A549 (cell line): ENCODE measurements at places on chromosomes 6 and 20.

DNA sequence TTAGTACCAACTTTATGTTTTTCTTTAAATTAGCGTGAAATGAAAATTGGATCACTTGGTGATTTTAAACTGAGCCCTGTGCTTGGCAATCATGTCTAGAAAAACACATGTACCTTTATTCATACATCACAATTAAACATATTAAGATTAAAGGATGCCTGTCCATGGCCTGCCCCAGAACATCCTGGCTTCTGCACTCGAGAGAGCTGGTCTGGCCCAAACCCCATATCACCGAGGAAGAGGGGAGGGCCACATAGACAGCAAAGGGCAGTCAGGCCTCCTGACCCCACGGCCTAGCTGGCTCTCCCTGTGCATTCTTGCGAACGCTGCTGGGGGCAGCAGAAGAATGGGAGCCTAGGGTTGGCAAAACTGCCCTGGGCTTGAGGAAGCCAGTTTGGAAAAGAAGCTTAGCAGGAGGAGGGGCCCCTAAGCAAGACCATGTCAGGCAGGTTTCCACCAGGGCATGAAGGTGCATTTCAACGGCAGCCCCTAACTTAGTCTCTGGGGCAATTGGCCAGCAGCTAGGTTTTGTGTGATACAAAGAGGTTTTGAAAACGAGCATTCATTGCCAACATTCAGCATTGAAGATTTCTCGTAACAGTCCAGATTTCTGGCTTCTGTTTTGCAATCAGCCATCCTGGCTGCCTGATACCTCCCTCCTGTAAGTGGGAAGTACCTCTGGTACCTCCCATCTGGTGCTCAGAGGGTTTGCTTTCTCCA, 8.6 kb downstream of the BPIFB3 start:
- DNase-seq: no peak

- no peak for DNase-seq
These were observed 59.4 kb downstream of the PLCG1 start for GRCh38 chr20:41196653-41197225.

- DNase-seq: peak; percentile 46
These were observed 54.9 kb downstream of the CDH22 start for GRCh38 chr20:46253391-46253790.

DNA sequence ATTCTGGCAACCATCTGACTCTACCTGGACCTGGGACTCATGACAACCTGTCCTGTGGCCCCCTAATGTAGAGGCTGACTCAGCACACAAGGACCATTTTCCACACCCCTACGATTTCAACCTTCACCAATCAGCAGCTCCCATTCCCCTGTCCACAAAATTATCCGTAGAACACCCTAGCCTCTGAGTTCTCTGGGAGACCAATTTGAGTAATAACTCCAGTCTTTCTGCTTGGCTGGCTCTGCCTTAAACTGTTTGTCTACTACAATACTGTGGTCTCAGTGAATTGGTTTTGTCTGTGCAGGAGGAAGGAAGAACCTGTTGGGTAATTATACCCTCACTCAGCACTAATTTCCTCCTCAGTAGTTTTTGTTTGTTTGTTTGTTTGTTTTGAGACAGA, 99.3 kb upstream of the MRPS10 start:
- DNase-seq: no peak

DNA sequence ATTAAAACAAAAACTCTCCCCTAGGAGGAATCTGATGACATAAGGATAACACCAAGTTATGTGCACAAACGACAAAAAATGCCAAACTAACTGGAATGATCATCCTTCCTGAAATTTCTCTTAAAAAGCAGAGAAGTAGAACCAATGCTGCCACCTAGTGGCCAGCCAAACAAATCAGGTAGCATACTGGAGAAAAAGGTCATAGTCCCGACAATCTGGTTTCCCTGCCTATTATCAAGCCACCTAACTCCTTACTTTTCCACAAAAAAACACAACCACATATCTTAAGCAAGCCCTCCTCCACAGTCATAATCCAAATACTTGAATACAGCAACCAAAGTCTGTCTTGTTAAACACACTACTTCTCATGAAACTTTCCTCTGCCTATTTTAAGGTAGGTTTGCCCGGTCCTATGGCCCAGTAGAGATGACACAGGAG, 5.3 kb downstream of the OARD1 start:
- peak; percentile 10 for DNase-seq

GRCh38 chr6:2854396-2854982, 12.8 kb upstream of the SERPINB1 start:
- no peak for DNase-seq

GRCh38 chr20:62837790-62838127, 20.9 kb downstream of the COL9A3 start:
- DNase-seq: no peak

DNA sequence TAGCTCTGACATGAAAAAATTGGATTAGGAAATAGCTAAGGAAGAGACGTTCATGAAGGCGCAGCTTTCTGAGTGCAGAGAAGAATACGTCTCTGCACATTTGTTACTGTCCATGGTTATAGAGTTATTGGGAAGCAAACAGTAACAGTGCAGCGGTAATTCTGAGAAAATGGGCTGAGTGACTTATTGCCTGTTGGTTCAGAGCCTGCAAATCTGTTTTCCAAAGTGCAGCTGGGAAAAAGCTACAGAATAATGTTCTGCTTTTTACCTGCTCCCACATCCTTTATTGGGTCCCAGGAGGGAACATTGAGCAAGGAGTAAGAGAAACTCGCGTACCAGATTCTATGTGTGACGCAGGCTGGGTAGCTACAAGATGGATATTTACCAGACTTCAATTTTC, 160.2 kb downstream of the BTBD3 start:
- DNase-seq: no peak

- DNase-seq: no peak
These were observed 46.7 kb downstream of the SLC24A3 start for GRCh38 chr20:19259141-19259591.
